ENCODE measurements at places on chromosomes 1 and 21.

DNA sequence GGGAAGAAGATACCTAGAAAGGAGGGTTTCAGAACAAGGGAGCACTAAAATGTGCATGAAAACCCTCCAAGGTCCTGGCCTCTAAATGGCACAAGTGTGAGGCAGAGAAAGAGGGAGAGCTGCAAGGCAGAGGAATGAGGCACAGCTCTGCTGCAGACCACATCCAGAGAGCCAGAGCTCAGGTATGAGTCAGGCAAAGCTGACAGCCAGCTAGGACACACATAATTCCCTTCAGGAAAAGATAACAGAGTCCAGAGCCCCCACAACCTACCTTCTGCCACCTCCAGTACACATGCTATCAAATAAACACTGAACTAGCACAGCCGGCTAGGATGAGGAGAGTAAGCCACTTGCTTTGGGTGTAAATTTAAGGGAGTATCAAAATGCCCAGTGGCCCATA lies 62.2 kb downstream of the HSF2BP start:
- DNase-seq = no peak

- no peak for DNase-seq
Measured at GRCh38 chr1:62621907-62622306, 24.6 kb downstream of the ANGPTL3 start.

GRCh38 chr21:25518491-25518911 lies 88.8 kb downstream of the MRPL39 start:
- DNase-seq = no peak

- no peak for DNase-seq
Measured at GRCh38 chr21:34122047-34122446, 48.7 kb downstream of the MRPS6 start.

GRCh38 chr1:92907949-92908684 lies 53.1 kb downstream of the DIPK1A start:
- DNase-seq = no peak
